Posterior cingulate gyrus (tissue), 11 donors: ENCODE measurements at places on chromosomes 7 and 10.

- no peak for DNase-seq
Observed at GRCh38 chr10:45034301-45034700, 33.6 kb downstream of the ZNF22 start.

- no peak for DNase-seq
Observed at GRCh38 chr10:84432891-84433290, 104.5 kb downstream of the CCSER2 start.

DNA sequence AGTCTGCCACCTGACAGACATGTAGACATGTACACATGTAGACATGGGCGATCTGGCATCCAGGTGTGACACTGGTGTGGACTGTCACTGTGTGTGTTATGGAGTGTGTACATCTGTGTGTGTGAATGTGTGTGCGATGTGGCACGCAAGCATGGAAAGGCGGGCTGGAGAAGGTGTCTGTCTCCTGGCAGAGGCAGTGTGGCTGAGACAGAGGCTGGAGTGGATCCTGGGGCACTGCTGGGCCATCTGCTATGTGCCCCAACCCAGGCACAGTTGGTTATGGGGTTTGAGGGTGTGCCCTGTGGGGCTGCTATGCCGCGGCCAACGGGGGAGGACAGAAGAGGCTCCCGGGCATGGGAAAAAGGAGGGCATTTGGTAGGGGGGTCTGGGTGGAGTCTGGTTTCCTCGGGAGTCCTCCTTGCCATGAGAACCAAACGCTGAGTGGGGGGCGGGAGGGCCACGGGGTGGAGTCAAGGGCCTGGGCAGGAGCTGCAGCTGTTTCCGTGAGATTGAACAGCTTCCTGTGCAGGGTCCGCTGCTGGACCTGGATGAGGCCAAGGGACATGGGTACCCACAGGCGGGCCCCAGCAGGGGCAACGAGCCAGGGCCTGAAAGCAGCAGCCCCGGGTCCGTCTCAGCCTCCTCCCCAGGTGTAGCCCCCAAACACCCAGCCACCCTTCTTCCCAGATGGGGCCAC, 1.3 kb downstream of the ELN start:
- no peak for DNase-seq

- DNase-seq, result no peak
Observed at GRCh38 chr7:150370612-150371071, 2.0 kb downstream of the REPIN1 start.

GRCh38 chr10:82982110-82982608, 1107.2 kb downstream of the NRG3 start:
- no peak for DNase-seq

- DNase-seq, result no peak
Observed at GRCh38 chr10:132494866-132495630, 42.5 kb upstream of the INPP5A start.

DNA sequence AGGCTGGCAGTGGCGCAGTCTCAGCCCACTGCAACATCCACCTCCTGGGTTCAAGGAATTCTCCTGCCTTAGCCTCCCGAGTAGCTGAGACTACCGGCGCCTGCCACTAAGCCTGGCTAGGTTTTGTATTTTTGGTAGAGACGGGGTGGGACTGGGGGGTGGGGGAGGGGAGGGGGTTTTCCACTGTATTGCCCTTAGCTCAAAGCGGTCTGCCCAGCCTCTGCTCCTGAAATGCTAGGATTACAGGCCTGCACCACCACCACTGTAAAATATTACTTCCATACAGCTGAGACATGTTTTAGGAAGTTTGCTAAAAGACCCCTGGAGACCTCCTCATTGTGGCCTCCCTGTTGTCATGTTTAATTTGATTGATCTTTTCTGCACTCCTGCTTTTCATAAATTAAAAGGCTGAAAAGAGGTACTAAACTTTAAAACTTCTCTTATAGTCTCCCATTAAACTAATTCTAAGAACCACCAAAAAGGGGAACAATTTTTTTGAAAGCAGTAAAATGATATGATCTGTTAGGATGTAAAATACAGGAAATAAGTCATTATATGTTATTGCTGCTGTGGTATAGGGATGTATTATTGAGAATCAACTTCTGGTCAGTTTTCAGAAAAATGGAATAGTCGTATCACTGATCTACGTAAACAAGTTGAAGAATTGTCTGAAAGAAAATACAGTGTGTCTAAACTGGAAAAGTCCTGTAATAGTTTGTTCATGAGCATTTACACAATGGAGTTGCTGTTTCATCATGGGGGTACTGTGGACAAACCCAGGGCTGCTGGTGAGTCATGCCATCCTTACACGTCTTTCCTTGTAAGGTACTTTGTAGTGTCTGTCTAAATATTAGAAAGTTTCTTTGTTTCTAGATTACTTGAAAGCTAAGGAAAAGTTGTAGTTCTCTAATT, 72.9 kb upstream of the TMEM248 start:
- DNase-seq, result no peak

- no peak for DNase-seq
Observed at GRCh38 chr10:111261081-111261615, 184.3 kb downstream of the ADRA2A start.

- DNase-seq, result no peak
Observed at GRCh38 chr7:50856806-50857205, 74.1 kb upstream of the GRB10 start.

DNA sequence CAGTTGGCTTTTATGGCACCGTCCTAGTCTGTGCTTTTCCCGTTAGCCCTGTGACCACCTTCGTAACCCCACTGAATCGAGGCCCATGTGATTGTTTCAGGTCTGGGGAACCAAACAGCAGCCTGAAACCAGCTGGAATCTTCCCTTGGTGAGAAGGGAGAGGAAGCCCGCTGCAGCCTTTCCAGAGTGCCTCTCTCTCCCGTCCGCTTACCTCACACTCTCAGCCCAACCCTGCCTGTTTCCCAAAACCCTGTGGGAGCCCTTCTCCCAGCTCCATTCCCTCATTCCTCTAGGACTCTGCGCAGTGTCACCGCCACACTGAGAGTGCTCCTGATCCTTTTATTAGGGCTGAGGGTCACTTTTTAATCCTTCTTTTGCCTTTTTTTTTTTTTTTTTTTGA, 139.6 kb downstream of the WDR37 start:
- no peak for DNase-seq

- no peak for DNase-seq
Observed at GRCh38 chr7:21334906-21335305, 93.0 kb upstream of the SP4 start.

DNA sequence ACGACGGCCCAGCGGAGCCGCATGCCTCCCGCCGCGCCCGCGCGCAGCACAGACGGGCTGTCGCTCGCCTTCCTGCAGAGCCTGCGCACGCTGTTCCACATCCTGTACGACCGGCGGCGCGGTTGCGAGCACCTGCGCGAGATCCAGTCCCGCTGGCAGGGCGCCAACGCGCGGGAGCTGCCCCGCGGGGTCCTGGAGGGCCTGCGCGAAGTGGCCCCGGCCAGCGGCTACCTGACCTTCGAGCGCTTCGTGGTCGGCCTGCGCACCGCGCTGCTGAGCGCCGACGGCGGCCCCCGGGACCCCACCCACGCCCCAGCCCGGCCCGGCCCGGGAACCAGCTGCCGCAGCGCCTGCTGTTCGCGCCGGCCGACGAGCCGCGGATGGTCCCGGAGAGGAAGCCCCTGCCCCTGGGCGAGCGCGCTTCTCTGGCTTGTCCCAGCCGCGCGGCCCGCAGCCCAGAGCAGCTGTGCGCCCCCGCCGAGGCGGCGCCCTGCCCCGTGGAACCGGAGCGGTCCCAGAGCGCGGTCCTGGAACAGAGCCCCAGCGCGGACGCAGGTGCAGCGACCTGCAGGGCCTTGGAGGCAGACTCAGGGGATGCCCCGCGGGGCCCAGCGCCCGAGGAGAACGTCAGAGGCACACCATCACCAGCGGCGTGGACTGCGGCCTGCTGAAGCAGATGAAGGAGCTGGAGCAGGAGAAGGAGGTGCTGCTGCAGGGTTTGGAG, 25.3 kb upstream of the ZNF716 start:
- DNase-seq, result no peak

DNA sequence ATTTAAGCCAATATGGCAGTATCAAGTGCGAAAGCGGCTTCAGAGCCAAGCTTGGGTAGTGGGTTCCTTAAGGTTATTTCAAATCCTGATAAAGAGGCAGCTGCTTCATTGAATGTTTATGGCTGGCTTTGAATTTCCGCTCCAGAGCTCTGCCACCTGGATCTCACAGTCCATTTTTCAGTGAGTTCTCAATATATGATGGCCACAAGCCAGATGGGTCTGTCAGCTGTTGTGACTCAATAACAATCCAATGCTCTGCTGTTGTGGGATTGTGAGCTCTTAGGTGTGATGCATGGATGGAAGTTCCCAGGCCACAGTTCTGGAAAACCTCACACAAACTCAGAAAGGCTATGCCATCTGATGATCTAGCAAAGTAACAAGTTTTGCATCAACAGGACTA, 743.8 kb upstream of the LRRN3 start:
- DNase-seq, result no peak

- no peak for DNase-seq
Observed at GRCh38 chr10:58258977-58259692, 8.6 kb downstream of the IPMK start.

- no peak for DNase-seq
Observed at GRCh38 chr7:121909716-121910345, 36.9 kb downstream of the PTPRZ1 start.

- DNase-seq, result no peak
Observed at GRCh38 chr10:83706120-83706519, 433.2 kb upstream of the GHITM start.

DNA sequence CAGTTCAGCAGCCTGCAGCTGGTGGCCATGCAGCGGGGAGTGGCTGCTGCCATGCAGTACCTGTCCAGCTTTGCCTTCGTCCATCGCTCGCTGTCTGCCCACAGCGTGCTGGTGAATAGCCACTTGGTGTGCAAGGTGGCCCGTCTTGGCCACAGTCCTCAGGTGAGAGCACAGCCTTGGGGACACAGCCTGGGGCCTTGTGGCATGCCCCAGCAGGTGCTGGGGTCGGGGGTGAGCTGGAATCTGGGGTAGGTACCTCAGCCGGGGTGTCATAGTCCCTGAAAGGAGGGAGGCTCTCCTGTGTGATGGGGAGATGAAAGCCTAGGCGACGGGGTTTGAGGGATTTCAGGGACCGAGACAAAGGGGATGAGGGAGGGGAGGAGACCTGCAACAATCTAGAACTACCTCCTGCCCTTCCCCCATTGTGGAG, 14.1 kb downstream of the EPHB6 start:
- DNase-seq, result no peak

- DNase-seq, result peak; percentile 54
Observed at GRCh38 chr10:22325272-22326144, 4.6 kb downstream of the BMI1 start.

DNA sequence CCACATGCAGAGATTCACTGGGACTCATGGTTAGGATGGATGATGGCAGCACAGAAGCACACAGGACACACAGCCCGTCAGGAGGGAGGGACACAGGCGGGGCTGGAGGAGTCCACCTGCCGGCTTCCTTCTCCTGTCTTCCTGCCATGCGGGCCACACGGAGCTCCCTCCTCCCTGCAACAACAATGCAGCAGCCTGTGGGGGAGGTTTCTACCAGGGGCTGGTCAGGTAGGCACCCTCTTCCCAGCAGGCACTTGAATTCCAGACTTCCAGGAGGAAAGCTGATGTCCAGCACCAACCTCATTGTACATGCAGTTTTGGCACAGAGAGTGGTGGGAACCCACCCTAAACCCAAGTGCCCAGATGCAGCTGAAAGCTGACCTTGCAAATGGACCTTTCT, 341.2 kb downstream of the GLRX3 start:
- DNase-seq, result no peak

DNA sequence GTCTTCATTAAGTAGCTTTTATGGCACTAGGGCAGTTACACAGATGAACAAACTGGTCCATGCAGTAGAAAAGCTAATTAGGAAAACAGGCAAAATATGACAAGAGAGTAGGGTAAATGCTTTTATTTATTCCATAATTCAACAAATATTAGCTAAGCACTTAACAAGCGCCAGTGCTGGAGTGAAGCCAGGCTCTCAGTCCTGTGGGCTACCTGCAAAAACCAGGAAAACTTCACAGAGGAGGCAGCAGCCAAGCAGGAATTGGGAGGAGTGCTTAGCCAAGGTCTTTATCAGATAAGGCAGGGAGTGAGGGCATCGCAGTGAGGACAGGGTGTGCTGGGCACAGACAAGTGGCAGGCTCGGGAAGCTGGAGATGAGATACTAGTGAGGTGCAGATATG, 4.9 kb upstream of the KAT6B start:
- DNase-seq, result peak; percentile 31

DNA sequence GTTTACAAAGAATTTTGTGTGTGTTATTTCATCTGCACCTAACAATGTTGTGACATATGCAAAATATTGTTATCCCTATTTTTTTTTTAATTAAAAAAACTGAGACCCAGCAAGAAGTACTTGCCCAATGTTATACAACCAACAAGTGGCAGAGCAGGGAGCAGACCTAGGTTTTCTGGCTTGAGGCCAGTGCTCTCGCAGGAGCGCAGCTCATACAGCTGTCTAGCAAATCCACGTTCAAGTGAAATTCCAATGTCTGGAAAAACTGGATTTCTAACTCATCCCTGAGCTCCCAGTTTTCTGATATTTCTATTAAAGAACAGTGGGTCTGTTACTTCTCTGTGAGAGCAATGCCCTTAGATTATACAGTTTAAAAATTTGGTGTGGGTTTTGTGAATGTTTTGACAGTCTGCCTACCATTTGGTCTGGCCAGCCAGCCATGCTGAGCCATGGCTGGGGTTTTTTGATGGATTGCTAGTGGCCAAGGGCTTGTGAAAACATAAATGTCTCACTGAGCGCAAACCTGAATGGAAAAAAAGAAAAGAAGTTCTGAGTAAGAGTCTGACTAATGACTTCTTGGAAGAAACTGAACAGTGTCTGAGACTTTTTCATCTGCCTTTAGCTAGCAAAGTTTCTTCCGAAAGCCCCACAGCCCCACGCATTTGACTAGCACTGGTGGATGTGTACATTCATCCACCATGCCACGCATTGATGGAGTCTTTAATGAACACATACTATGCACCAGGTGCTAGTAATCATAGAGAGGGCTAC, 15.4 kb upstream of the PRF1 start:
- no peak for DNase-seq

- no peak for DNase-seq
Observed at GRCh38 chr10:44640429-44640828, 255.5 kb upstream of the CXCL12 start.

GRCh38 chr7:69799048-69799697, 200.9 kb downstream of the AUTS2 start:
- DNase-seq, result no peak
